ENCODE measurements at places on chromosomes 3 and 15.

DNA sequence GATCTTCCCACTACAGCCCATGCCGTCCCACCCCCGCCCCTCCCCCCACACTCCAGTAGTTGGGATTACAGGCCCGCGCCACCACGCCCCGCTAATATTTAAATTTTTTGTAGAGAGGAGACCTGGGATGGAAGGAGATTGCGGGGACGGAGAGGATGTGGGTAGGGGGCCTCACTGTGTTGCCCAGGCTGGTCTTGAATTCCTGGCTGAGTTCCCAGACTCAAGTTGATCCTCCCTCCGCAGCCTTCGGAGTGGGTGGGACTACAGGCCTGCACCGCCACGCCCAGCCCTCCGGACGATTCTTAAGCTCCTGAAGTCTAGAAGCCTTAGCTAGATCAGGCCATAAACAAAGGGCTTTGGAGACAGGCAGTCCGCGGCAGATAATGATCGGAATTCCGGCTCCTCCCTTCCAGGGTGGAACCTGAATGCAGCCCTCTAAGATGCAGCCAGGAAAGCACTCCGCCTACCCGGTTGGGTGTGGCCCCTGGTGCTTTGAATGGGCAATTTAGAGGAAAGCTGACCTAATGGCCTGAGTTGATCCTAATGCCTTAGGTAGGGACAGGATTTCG, at the start of gene DPPA2:
Gene DPPA2 (minus strand): TSS at position 356 of the 569 bp plus-strand sequence. CDS start 1,975 bp downstream, outside the sequence.
- no peak for DNase-seq

DNA sequence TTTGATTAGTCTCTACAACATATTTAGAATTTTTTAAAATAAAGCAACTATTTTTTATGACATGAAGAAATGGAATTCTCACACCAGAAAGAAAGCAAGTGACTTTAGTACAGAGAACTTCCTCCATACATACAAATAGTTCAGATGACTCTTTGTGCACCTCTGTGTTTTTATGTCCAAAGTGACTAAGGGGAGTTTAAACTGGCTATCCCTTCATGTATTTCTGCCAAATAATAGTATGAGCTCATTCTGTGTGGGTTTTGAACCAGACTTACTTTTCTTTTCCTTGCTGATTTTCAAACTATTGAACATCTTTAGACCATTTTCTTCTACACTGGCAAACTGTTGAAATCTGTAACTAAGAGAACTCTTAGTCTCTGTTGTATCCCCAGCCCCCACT, 196.3 kb downstream of the EPHA3 start:
- DNase-seq, result no peak

DNA sequence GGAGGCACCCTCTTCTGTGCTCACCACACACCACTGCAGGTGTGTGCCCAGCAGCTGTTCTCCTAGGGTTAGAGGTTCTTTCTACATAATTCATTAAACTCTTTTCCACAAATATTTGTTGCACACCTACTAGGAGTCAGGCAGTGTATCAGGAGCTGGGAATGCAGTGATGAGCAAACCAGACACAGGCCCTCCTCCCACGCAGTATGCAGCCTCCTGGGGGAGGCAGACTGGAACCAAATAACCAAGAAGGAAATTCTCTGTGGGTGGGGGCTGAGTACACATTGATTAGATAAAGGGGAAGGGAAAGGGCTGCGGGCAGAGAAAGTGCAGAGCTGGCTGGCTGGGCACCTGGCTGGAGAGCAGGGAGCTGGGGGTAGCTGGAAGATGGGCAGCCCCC, 18.5 kb upstream of the C3orf22 start:
- no peak for DNase-seq

DNA sequence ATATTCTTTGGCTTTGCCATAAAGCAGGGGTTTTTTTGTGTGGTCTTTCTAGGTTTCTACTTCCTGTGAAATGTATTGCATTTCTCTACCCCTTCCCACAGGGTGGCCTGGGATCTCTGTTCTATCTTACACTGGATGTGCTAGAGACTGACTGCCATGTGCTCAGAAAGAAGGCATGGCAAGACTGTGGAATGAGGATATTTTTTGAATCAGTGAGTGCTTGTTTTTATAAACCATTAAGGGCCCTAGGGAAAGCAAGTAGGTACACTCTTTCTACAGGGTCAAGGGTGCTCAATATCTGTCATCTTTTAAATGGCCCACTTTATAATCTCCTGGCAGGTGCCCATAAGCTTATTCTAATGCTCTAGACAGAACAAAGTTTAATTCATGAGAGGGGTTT, 730 bp downstream of the FETUB start:
- no peak for DNase-seq

DNA sequence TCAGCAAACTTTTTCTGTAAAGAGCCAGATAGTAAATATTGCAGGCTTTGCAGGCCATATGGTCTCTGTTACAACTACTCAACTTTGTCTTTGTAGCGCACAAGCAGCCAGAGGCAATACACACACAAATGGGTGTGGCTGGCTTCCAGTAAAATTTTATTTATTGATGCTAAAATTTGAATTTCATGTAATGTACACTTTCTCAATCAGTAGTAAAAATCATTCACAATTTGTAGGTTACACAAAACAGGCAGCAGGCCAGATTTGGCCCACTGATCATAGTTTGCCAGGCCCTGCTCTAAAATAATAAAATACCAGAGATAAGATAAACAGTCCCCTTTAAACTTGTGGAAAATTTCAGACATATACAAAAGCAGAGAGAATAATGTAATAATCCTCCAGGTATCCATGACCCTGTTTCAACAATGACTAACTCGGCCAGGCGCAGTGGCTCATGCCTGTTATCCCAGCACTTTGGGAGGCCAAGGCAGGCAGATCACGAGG, 330.3 kb downstream of the SHQ1 start:
- no peak for DNase-seq

DNA sequence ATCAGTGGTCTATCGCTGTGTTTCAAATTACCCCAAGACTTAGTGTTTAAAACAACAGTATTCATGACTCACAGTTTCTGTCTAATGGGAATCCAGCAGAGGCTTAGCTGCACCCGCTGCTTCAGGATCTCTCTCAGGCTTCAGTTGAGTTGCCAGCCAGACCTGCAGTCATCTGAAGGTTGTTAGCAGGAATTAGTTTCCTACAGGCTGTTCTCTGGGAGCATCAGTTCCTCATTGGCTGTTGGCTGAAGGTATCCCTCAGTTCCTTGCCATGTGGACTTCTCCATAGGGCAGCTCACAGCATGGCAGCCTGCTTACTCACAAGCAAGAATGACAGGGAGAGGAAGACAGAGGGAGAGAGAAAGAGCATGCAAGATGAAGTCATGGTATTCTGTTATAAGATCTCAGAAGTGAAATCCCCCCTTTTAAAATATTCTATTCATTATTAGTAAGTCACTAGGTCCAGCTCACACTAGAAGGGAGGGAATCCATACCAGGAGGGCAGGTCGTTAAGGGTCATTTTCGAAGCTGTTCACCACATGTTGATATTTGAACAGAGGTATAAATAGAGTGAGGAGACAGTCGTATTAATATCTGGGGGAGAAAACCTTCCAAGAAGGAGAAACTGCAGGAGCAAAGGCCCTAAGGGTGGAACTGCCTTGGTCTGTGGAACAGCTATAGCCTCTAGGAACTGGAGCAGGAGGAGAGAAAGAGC, 473.9 kb upstream of the PPP2R3A start:
- DNase-seq, result no peak

GRCh38 chr15:90058775-90059174, 43.5 kb downstream of the IDH2 start:
- DNase-seq, result no peak

- DNase-seq, result no peak
Measured at GRCh38 chr3:55790596-55791350, 303.7 kb upstream of the WNT5A start.

GRCh38 chr15:94031072-94031471, 200.3 kb upstream of the MCTP2 start:
- no peak for DNase-seq

- DNase-seq, result no peak
Measured at GRCh38 chr3:107870943-107871638, 219.7 kb downstream of the CD47 start.

DNA sequence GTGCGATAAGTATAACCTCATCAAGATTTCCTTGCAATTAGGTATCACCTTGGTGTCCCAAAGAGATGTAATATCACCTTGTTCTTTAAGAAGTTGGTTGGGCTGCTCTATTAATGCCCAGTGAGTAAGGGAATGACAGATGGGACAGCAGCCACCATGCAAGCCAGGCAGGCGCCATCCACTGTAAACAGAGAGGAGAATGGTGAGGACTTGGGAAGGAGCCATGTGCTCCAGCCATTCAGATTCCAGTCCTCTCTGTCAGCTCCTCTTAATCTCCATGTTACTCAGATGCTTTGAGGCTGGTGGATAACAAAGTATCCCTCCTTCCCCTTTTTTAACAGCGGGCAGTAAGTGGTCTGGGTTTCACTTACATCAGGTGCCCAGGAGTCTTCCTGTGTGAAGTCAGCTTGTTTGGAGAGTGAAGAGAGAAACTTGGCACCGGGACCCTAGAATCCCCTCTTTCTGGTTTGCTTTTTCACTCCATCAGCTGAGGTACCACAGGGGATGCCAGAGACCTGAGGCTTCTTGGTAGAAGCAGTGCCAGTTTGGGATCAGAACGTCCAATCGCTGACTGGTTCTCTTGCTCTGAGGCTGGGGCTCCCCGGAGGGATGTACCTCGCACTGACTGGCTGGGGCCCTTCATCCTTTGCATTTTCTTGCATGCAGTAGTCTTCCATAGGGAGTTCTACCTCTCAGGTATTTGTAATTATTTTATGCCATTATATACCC, 29.5 kb downstream of the SLCO3A1 start:
- DNase-seq, result no peak

DNA sequence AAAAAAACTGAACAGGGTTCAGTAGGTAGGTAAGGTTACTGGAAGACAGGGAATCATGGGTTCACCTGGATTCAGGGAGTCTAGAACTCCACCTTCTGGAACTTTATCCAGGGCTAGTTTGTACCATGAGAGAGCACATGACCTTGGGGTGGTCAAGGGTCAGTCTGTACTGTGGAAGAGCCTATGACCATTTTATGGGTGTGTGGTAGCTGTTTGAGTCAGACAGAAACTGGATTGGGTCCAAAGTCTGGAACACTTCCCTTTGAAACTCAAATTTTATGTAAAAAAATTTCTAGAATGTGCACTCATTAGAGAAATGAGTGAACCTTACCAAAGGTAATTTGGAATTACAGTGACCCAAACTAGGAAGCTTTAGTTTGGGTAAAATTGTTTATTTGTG, 486.0 kb upstream of the AGTR1 start:
- DNase-seq, result no peak

GRCh38 chr3:42709621-42710020, 7.0 kb upstream of the HHATL start:
- no peak for DNase-seq

DNA sequence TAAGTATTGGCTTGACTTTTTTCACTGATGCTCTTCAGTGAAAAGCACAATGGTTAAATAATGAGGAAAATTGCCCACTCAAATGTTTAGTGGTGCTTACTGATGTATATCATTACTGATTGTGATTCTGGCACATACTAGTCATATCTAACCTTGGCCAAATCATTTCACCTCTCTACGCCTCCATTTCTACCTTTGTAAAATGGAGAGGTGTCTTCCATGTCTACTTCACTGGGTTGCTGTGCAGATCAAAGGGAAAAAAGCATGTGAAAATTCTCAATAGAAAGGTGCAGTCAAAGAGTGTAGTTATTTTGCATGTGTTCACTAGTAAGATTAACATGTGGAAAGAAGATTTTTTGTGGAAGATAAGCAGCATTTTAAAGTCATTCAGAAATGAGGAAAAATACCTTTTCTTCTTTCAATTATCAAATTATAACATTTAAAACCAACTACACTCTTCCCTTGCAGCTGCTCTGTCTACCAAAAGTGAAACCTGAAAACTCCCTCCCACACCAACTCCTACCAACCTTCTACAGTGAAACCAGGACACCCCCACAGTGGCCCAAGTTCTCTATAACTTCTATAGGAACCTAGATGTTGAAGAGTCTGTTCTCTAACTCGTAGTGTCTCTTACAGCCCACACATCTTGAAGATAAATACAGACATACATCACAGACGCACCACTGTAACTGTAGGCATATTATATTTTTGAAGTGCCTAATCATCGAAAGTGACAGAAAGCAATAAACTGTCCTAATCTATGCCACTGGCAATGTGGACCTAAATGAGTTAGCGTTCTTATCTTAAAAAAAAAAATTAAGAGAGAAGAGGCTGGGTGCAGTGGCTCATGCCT, 1.4 kb downstream of the CD200R1 start:
- DNase-seq, result no peak

GRCh38 chr3:197828-198491, 1.4 kb downstream of the CHL1 start:
- no peak for DNase-seq

GRCh38 chr15:84800365-84800806, 16.8 kb upstream of the ALPK3 start:
- no peak for DNase-seq

GRCh38 chr3:162295323-162295983, 798.8 kb downstream of the OTOL1 start:
- no peak for DNase-seq

DNA sequence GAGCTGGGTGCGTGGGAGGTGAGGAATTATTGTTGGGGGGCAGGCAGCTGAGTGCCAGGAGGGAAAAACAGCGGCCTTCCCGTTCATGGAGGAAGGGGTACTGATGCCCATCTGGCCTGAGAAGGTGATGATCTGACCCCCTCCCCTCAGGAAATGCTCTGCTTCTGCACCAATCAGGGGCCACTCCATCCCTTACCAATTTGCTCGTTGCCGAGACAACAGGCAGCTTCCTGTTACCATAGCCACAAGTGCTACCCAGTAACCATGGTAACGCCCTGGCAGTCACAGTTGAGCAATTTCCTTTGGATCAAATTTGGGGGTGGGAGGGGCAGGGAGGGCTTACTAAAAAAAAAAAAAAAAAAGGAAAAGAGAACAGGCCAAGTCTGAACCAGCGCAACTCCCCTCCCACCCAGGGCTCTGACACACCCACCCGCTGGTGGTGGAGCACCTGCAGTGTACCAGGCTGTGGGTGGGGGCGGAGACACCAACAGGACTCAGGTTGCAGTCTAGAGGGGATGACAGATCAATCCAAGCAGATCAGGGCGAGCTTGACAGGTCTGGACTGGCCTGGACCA, 13.7 kb downstream of the CELF6 start:
- DNase-seq, result no peak

GRCh38 chr3:188170461-188171459, 16.8 kb downstream of the LPP start:
- peak; percentile 45 for DNase-seq

- DNase-seq, result no peak
Measured at GRCh38 chr3:186286114-186286513, 75.9 kb downstream of the DGKG start.

- DNase-seq, result no peak
Measured at GRCh38 chr3:190001426-190001825, 119.3 kb downstream of the P3H2 start.

DNA sequence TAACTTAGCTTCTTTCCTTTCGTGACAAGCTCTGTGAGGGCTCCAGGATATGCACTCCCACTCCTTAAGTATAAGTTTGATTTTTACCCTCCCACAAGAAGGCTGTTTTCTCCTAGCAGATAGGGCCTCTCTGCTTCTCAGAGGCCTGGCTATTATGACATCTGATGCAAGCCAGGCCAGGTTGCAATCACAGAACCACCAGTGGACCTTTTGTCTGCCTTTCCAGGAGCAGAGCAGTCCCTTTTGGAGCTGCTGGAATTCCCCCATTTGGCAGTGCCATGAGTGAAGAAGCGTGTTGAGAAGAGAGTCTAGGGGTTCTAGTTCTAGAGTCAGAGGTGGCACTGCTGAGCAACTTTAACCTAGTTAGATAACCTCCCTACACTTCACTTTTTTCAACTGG, 1004.3 kb upstream of the SEMA6D start:
- no peak for DNase-seq

All from stimulated activated CD4-positive, alpha-beta T cell treated with anti-CD3 and anti-CD28 coated beads, Interleukin-15, amount 100 ng/mL, for 1 hour (primary cell).